ENCODE measurements at places on chromosomes 16 and 17.
A peak's percentile ranks its signal among the peaks of the same experiment; 100 is the strongest.

- peak; percentile 57 for DNase-seq
These were observed 4.0 kb upstream of the RPL38 start for GRCh38 chr17:74199306-74200092.

DNA sequence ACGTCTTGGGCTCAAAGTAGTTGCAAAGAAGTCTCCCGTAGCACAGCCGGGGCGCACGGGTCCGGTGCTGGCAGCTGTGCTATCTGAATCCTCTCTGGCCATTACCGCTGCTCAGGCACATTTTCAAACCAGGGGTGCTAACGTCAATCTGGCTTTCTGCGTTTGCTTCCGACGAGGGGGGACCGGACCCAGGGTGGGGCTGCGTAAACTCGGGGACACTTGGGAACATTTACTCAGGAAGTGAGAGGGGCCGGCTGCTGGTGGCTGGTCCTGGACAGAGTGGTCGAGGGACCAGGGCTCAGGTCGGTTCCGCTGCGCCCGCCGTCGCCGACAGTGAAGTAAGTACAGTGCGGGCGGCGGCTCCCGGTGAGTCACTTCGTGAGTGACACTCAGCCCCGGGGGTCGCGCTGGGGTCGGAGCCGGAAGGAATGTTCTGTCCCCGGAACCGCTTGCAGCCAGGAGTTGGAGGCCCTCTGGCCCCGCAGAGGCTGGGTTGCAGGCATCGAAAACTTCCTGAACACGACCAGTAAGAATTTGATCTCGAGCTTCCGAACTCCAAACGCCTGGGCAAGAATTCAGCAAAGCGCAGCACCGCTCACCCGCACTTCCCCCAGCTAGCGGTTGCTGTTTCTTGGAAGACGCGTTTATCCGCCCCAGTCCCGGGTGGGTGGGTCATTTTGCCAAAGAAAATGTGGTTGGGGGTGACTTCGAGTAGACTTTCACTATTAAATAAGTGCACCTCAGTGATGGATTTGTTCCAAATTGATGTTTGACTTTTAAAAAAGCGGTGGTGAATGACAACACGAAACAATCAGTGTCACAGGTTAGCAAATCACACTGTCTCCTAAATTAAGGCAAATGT lies 1.4 kb upstream of the HS3ST3B1 start:
- peak; percentile 33 for DNase-seq

DNA sequence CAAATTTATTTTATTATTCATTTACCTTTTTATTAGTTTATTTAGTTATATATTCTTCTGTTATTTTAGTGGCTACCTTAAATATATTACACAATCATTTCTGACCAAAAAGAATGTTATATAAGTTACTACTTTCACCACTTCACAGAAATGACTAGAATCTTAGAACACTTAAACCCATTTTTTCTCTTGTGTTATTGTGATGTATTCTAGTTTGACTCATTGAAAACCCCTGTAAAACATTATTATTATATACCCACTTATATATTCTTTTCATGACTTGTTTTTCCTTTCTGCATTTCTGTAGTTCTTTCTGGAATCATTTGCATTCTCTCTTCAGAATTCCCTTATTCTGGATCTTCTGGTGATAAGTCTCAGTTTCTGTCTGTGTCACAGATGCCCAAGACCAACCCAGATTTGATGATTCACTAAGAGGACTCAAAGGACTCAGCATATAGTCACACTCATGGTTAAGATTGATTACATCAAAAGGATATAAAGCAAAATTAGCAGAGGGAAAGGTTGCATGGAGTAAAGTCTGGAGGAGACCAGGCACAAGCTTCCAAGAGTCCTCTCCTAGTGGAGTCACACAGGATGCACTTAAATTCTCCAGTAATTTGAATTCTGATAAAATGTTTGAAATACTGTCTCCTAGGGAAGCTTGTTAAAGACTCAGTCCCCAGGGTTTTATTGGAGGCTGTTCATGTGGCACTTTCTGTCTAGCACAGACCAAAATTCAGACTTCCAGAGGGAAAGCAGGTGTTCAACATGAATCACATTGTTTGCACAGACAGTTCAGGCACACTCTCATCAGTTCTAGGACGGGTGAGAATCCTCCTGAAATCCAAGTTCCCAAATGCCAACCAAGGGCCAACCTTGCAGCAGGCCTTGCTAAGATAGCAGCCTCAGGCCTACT lies 7.7 kb downstream of the GINS3 start:
- DNase-seq: no peak

- DNase-seq: no peak
These were observed 16.3 kb downstream of the IRF8 start for GRCh38 chr16:85915125-85915845.

DNA sequence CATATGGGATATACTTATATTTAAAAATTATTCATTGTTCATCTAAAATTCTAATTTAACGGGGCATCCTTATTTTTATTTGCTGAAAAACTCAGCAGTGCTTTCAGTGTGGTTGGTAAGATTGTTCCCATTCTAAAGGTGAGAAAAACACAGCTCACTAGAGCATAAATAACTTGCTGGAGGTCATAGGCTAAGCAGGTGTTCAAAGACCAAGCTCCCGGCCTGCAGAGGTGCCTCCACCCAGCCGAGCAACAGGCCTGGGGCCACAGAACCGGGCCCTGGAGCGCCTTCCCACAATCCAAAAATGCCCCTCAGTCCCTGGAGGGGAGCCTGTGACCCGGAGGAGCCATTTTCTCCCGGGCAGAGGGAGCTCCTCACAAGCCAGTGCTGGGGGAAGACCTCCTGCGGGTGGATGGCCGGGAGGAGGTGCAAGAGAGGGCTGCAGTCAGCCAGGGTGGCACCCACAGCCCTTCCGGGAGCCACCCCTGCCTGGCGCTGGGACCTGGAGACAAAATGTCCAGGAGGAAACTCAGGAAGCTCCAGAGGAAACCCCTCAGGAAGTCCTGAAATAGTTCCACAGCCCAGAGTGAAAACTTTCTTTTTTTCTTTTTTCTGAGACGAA lies 14.7 kb downstream of the ABR start:
- no peak for DNase-seq

- DNase-seq: no peak
These were observed 13.2 kb downstream of the AANAT start for GRCh38 chr17:76480632-76481031.

DNA sequence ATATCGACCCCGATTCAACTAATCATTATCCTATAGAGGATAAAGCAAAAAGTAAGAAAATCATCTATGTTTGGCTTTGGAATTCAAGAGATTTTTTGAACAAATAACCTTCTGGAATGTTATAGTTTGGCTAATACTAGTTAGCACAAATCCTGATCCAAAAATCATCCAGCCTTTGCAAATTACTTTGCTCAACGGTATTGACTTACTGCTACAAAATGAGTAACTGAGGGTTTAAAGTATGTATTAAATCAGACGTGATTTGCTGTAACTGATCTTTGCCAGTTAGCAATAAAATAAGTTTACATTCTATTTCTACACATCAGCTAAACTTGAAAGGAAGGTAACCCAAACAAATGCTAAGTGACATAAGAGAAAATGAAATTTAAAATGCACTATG lies 6.5 kb downstream of the MED13 start:
- DNase-seq: no peak

- no peak for DNase-seq
These were observed 81.6 kb upstream of the XYLT1 start for GRCh38 chr16:17552351-17552750.

- no peak for DNase-seq
These were observed 40.0 kb upstream of the CDYL2 start for GRCh38 chr16:80844395-80844794.

- DNase-seq: no peak
These were observed 1.0 kb downstream of the TACO1 start for GRCh38 chr17:63601439-63602371.

GRCh38 chr17:49071106-49071505 lies 61.5 kb upstream of the B4GALNT2 start:
- no peak for DNase-seq

DNA sequence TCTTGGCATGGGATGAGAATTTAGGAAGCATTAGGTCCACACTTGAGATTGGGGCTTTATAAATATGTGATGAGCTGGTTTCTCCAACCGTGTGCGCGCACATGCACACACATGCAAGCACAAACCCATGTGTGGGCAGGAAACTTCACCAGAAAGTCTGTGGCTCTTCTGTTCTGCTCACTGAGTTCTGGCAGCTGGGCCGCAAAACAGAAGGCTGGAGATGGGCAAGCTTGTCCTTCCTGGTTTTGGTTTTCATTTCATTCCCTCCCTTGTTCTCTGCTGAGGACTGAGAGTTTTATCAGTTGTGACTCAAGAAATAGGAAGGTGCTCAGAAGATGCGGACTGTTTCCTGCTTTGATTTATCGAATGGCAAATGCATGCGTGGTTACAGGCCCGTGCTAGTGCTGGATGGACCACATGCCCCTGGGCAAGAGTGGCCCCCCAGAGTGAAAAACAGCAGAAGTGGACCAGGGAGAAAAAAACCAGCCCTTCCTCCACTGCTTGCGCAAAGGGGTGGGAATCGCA lies 14.1 kb downstream of the MAP3K14 start:
- no peak for DNase-seq

DNA sequence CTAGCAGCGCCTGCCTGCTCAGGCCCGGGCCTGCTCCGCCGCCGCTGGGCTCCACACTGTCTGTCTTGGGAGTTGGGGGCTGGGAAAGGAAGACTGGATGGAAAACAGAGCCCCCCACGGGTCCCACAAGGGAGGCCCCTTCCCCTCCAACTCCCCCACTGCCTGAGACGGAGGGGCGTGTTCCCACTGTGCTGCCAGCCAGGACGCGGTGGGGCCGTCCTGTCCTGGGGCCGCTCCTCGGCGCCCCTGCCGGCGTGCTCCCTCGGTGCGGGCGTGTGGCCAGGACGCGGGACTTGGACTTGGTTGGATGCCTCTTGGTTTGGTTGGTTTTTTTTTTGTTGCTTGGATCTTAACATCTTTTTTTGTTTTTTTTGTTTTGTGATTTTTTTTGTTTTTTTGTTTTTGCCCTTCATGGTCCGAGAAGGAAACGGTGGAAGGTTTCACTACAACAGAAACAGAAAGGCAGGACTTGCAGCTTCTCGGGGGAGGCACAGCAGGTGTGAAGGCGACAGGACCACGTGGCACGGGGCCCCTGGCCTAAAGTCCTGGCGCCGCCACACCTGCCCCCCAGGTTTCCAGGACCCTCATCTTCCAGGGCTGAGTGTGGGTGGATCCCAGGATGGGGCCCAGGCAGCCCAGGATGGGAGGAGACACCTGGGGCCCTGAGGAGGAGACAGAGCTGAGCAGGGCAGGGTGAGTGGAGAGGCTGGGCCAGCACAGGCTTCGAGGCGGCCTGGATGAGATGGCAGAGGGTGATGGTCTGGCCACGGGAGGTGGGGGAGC lies 16.0 kb downstream of the ENGASE start:
- DNase-seq: no peak

- DNase-seq: no peak
These were observed 941 bp upstream of the RNF112 start for GRCh38 chr17:19410091-19410490.

DNA sequence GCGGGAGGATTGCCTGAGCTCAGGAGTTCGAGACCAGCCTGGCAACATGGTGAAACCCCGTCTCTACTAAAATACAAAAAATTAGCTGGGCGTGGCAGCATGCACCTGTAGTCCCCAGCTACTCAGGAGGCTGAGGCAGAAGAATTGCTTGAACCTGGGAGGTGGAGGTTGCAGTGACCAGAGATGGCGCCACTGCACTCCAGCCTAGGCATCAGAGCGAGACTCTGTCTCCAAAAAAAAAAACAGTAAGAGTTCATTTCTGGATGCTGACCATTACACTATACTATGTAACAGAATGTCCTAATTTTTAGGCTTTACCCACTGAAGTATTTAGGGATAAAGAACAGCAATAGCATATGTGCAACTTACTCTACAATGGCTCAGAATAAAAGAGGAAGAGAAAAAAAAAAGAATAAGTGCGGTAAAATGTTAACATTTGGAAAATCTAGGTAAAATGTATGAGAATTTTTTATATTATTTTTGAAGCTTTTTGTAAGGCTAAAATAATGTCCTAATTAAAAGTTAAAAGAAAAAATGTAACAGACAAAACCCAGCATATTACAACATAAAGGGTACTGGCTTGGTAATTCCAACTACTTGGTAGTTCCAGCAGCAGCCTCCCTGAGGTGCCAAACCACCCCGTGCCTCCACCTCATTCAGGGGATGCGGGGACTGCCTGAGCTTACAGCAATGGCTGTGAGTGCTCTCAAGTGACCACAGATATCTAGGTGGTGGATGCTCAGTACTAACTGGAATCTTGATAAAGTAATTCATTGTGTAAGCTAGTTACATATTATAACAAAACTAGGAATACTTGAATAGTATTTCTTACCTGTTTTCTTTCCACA lies 10.9 kb downstream of the COPS3 start:
- no peak for DNase-seq

- no peak for DNase-seq
These were observed 59.1 kb upstream of the CCL2 start for GRCh38 chr17:34195987-34196386.

- no peak for DNase-seq
These were observed 236.3 kb downstream of the KCNJ2 start for GRCh38 chr17:70405492-70406220.

- no peak for DNase-seq
These were observed 42.4 kb upstream of the NUDT7 start for GRCh38 chr16:77679901-77680300.

DNA sequence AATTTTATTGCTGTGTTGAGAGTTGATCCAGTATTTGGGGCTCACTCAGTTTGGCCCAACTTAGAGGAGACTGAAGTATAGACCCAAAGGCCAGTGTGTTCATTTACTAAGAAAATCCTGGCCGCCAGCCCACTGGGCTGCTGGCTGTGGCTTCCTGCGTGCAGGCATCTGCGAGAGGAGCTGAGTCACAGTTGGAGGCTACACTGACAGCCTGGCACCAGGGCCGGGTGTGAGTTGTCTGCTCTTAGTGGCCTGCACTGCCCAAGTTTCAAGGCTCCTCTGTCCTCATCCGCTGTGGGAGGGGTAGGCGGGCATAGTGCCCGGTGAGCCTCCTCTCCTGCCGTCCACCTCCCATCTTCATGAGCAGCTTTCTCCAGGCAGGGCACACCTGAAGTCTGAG lies 54.2 kb downstream of the PLD6 start:
- no peak for DNase-seq

- no peak for DNase-seq
These were observed 64.6 kb downstream of the PLCG2 start for GRCh38 chr16:81843683-81844082.

DNA sequence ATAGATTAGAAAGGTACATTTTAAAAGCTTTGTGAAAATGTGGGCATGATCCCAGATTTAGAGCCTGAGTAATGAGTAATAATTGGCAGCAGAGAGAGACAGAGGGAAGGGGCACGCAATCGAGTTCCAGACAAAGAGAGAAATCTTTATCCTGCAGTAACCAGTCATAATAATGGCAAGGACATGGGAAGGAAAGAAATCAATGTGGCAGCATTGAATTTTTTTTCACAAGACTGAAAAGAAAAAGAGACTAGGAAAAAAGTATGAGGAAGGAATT lies 790.8 kb upstream of the SOX9 start:
- no peak for DNase-seq

GRCh38 chr17:58534901-58535421 lies 20.5 kb upstream of the MTMR4 start:
- DNase-seq: no peak

DNA sequence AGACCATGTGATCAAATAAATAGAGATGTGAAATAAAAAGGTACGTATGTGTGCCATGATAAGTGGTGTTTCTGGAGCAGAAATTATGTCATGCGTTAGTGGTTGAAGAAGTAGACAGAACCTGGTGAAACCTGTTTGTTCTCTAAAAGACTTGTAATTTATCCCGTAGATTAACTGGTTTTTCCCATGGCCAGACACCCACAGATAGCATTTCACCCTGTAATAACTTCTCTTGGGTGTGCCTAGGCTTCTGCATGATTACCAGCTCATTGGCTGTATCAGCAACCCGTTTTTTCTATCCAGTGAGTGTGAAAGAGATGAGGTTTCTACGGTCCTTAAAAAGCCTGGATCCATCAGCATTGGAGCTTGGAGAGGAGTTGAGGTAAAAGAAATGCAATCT lies 471.3 kb downstream of the NPIPA7 start:
- DNase-seq: no peak
